A549 treated with AZD2906 at 1 μM for 4 hours (cell line): ENCODE measurements at places on chromosomes 7 and 10. TPM values are rescaled to one million over a fixed set of nuclear protein-coding genes. Genes with fewer than 3 reads are reported as not detected.

CCDC6 gene
- 33.9 to 36.8 TPM (median 34.8 TPM) in 5 replicates for total RNA-seq

MYOZ1 gene
- 0.06 TPM in 1 of 5 replicates, not detected in the others for total RNA-seq

TAS2R41 gene
- not detected in 5 replicates for total RNA-seq

PON1 gene
- 0.52 to 1.6 TPM (median 0.97 TPM) in 5 replicates for total RNA-seq

TRIL gene
- not detected in 5 replicates for total RNA-seq

FEZF1 gene
- not detected in 5 replicates for total RNA-seq

OR6V1 gene
- not detected in 5 replicates for total RNA-seq

KIAA1549 gene
- 5.1 to 6.0 TPM (median 5.3 TPM) in 5 replicates for total RNA-seq

ELOVL3 gene
- 0.21 to 0.39 TPM (median 0.25 TPM) in 5 replicates for total RNA-seq

PRR15 gene
- 4.6 to 7.2 TPM (median 5.2 TPM) in 5 replicates for total RNA-seq

UTF1 gene
- not detected in 5 replicates for total RNA-seq

CYP26C1 gene
- not detected in 5 replicates for total RNA-seq

ITIH2 gene
- 0.19 to 0.32 TPM (median 0.29 TPM) in 5 replicates for total RNA-seq

H2BK1 gene
- total RNA-seq = not detected in 5 replicates

SUGCT gene
- 0.64 to 1.4 TPM (median 1.1 TPM) in 5 replicates for total RNA-seq

OR2A7 gene
- total RNA-seq = not detected in 5 replicates

GNAT3 gene
- total RNA-seq = not detected in 5 replicates

IFIT3 gene
- total RNA-seq = 3.2 to 5.4 TPM (median 3.8 TPM) in 5 replicates

NPSR1 gene
- total RNA-seq = not detected in 5 replicates

CDNF gene
- 0.77 to 1.3 TPM (median 0.92 TPM) in 5 replicates for total RNA-seq

NRAP gene
- 0.01 TPM in 1 of 5 replicates, not detected in the others for total RNA-seq

AKR1C8 gene
- total RNA-seq = 0.08 to 0.25 TPM in 2 of 5 replicates, not detected in the others

ABCC2 gene
- total RNA-seq = 99.7 to 121 TPM (median 103 TPM) in 5 replicates

PPP1R3C gene
- 19.3 to 25.5 TPM (median 21.7 TPM) in 5 replicates for total RNA-seq

SFRP4 gene
- total RNA-seq = 3.1 to 4.3 TPM (median 3.6 TPM) in 5 replicates

TMEM213 gene
- not detected in 5 replicates for total RNA-seq

SLC18A3 gene
- total RNA-seq = not detected in 5 replicates

PSD gene
- 0.18 to 0.60 TPM (median 0.42 TPM) in 5 replicates for total RNA-seq

SLC26A3 gene
- total RNA-seq = 0.02 to 0.05 TPM in 2 of 5 replicates, not detected in the others

FAM241B gene
- 15.8 to 18.1 TPM (median 17.1 TPM) in 5 replicates for total RNA-seq

ZNF679 gene
- total RNA-seq = not detected in 5 replicates

KCNH2 gene
- total RNA-seq = 4.0 to 5.9 TPM (median 5.4 TPM) in 5 replicates

FAM25G gene
- total RNA-seq = 0.73 to 1.2 TPM (median 0.90 TPM) in 4 of 5 replicates, not detected in the other

CPN1 gene
- total RNA-seq = 0.22 to 0.37 TPM (median 0.34 TPM) in 5 replicates

IRF5 gene
- 13.2 to 16.2 TPM (median 15.0 TPM) in 5 replicates for total RNA-seq

TMEM26 gene
- 0.05 to 0.10 TPM (median 0.06 TPM) in 5 replicates for total RNA-seq

FBXL13 gene
- total RNA-seq = 0.18 to 0.53 TPM (median 0.40 TPM) in 5 replicates

NSMCE4A gene
- total RNA-seq = 54.3 to 59.5 TPM (median 57.4 TPM) in 5 replicates

TWIST1 gene
- 1.4 to 3.7 TPM (median 3.3 TPM) in 5 replicates for total RNA-seq

SOSTDC1 gene
- not detected in 5 replicates for total RNA-seq

CALHM3 gene
- total RNA-seq = 0.23 to 0.52 TPM (median 0.35 TPM) in 5 replicates

FBXW4 gene
- total RNA-seq = 19.2 to 27.2 TPM (median 22.2 TPM) in 5 replicates

SLC16A9 gene
- 0.07 to 0.20 TPM (median 0.13 TPM) in 5 replicates for total RNA-seq
